Activated CD8-positive, alpha-beta T cell treated with anti-CD3 and anti-CD28 coated beads for 36 hours (primary cell): ENCODE measurements at places on chromosomes 1 and 21.

GRCh38 chr1:154352245-154352580 lies 26.9 kb downstream of the ATP8B2 start:
- DNase-seq: no peak

- DNase-seq: no peak
These were observed 168.5 kb downstream of the ACTL8 start for GRCh38 chr1:17923666-17924065.

GRCh38 chr21:22450507-22450906 lies 1452.3 kb downstream of the NCAM2 start:
- DNase-seq: no peak

GRCh38 chr21:26819740-26820324 lies 25.4 kb downstream of the ADAMTS1 start:
- no peak for DNase-seq

- no peak for DNase-seq
These were observed 30.2 kb downstream of the PLA2G4A start for GRCh38 chr1:186858923-186859322.

GRCh38 chr1:32241001-32241763 lies 5.8 kb upstream of the FAM167B start:
- peak; percentile 66 for DNase-seq

GRCh38 chr1:79042117-79042516 lies 35.6 kb upstream of the ADGRL4 start:
- DNase-seq: no peak

DNA sequence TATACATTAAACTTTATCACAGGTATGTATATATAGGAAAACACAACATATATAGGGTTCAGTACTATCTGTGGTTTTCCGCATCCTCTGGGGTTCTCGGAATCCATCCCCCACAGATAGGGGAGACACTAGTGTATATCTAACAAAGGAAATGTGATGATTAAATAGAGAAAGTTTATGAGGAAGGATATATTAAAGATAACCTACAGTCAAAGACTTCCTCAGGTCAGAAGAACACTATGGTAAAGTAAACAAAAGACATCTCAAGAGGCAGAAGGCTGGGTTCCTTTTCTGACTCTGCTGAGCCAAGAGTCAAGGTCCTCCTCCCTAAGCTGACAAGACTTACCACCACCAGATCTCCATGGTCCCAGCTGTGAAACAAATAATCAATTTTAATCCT lies 12.1 kb downstream of the USP24 start:
- peak; percentile 32 for DNase-seq

GRCh38 chr1:151222130-151222529 lies 23.8 kb downstream of the PIP5K1A start:
- no peak for DNase-seq

DNA sequence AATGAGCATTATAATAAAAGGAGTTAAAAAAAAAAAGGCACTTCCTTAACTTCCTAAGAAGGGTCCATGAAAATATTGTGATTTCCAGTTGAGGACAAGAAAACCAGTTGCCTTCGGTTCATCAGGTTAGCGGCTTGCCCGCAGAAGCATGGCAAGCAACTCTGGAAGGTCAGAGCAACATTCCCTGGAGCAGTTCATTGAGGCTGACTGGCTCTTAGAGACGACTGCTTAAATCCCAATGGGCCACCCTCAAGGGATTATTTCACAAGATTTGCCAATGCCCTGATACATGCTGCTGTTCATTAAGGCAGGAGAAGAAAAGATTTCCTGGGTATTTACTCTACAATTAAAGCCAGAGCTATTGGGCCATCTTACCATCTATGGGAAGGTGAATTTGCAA lies 29.0 kb upstream of the CASQ2 start:
- DNase-seq: no peak

- DNase-seq: no peak
These were observed 16.4 kb downstream of the ARHGEF2 start for GRCh38 chr1:155961937-155962336.

GRCh38 chr21:41369920-41370839 lies 8.4 kb downstream of the MX2 start:
- DNase-seq: peak; percentile 64

- no peak for DNase-seq
These were observed 8.7 kb upstream of the SNAPIN start for GRCh38 chr1:153649863-153650235.

DNA sequence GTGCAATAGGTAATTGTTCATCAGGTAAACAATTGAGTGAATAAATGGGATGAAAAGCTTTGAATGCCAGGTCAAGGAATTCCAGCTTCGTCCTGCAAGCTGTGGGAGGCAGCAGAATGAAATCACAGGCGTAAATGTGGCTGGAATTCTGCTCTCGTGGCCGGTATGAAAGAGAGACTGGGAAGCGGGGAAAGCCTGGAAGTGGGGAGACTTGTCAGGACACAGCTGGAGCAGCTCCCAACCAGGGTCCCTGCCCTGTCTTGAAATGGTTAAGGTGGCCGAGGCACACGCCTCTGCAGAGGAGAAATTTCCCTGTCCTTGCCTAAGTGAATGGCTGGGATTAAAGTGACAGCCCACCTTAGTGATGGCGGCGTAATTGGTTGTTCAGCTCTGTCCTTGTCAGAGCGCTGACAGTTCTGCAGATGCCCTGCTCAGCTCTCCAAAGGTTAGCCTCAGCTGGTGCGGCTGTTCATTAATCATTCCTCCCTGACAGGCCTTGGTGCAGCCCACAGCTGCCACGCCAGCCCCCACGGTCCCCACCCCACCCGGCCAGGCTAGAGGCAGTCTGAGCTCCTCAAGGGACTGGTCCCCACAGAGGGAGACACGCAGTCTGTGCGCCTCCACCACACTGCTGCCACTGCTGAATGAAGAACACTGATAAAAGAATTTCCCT lies 398.3 kb upstream of the POU3F1 start:
- DNase-seq: no peak

DNA sequence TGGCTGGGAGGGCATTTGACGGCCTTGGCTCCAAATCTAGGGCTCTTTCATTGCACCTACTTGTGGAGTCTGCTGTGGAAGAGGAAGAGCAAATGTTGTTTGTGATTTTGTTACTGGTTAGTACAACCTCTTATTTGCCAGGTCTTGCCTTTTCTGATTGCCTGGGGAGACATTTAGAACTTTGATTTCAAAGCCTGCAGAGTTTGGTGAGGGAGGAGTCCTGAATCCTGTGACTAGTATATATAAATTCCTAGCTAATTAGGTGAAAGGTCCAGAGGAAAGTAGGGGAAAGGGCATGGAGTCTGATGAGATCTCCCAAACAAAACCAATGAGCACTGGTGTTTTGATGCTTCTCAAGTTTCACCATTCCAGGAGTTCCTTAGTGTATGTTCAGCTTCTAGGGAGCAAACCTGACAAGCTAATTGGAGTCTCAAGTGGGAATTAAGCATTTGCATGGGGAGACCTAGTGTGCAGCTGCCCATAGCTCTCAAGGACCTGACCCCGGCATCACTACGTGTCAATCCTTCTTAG lies 5.1 kb upstream of the HMGCS2 start:
- DNase-seq: no peak

- peak; percentile 46 for DNase-seq
These were observed 61.1 kb downstream of the TOMM20 start for GRCh38 chr1:235067396-235068157.

GRCh38 chr1:101073836-101074235 lies 48.3 kb upstream of the DPH5 start:
- no peak for DNase-seq

- no peak for DNase-seq
These were observed 26.2 kb downstream of the TP73 start for GRCh38 chr1:3678361-3679097.

DNA sequence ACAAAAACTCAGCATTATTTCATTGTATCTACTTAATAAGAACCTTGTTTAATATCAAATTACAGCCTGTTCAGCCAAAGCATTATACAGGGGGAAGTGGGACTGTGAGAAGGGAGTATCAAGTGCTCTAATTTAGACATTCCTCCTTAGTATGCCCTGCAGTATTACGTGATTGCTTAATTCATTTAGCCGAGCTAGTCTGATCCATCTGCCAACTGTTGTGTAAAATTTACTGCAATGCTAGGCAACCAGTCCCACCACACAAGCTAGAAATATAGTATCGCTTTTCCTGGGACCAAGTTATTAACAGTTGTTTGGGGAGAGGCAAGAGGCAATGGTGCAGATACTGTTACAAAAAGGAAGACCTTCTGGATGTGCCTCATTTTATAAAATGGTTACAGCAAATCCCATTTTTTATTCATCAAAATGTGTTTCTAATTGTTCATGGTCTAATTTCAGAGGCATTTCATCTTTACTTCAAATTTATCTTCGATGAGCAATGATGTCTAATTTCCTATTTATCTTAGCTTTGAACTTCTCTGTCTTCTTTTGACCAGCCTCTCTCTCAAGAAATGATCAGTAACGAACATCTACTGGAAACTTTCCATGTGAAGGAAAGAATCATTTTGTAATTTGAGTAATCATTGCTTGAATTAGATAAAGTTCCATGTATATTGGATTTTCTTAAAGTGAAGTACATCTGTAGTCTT lies 283.3 kb downstream of the DUSP10 start:
- DNase-seq: no peak

DNA sequence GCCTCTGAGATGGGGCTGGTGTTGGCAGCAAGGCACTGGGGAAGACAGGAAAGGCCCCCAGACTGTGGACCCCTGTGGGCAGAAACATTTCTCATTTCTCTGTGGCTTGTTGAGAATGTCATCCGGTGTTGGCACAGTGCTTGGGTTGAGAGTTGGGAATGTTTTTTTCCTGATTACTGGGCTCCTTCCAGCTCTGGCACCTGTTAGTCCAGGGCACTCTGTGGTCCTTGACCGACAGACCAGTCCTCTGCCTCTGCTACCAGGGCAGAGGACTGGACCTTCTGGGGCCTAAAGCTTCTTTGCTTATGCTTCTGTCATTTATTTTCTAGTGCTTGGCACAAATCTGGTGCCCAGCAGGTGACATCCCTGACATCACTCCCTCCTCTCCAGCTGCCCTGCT lies 4.8 kb upstream of the SPRR5 start:
- no peak for DNase-seq

- DNase-seq: no peak
These were observed 22.8 kb upstream of the CSF1 start for GRCh38 chr1:109887884-109888283.

DNA sequence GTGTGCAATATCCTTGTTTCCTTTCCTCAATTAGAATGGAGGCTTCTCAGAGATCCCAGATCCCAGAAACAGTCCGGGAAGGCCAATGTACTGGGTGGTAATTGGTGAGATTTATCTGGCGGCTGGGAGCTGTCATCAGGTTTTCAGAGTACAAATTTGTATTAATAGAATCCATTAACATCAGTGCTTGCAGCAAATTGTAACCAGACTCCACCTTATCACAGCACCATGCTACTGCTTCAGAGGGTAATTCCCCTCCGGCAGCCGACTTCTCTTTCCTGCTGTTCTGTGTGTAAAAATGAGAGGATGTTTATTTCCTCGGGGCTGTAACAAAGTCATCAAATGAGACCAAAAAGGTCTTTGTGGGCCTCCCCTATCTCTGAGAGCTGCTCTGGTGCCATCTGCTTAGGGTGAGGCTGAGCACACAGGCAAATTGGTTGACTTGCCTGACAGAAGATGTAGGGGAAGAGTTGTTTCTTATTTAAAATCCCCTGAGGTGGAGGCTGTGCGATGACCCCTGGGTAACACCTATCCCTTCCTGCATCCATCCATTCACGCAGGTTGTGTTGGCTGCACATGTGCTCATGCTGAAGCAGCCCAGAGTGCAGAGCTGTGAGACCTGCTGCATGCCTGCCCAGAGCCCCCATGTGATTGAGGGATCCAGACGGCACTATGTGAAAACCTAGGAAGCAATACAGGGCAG lies 19.2 kb downstream of the NFASC start:
- DNase-seq: no peak

DNA sequence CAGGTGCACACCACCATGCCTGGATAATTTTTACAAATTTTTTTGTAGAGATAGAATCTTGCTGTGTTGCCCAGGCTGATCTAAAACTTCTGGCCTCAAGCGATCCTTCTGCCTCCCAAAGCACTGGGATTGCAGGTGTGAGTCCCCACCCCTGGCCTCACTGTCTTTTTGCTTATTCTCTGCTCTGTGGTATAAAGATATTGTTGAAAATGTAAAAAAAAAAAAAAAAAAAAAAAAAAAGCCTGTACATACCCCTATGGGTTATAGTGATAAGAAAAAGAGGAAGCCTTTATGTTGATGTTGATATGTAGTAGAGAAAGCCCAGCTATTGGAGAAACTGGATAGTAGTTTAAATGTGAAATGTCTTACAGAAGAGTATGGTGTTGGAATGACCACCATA lies 125.8 kb downstream of the XPR1 start:
- DNase-seq: no peak

GRCh38 chr1:24996983-24997893 lies 67.2 kb upstream of the RUNX3 start:
- peak; percentile 99 for DNase-seq

DNA sequence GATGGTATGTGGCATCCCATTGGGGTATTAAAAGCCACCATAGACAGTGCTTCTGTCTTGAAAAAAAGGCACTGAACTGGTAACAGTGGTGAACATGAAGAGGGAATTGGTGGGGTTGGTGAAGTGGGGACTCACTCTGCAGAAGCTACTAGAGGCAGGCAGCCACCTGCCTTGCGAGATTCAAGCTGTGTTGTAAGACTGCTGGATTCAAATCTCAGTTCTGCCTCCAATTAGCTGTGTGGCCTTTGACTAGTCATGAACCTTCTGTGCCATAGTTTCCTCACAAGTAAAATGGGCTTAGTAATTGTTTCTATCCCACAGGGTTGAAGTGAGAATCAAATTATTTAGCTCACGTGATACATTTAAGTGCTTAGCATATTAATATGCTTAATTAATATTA lies 16.6 kb upstream of the ELOA start:
- DNase-seq: no peak

GRCh38 chr1:178442925-178443324 lies 53.8 kb downstream of the CLEC20A start:
- DNase-seq: no peak

DNA sequence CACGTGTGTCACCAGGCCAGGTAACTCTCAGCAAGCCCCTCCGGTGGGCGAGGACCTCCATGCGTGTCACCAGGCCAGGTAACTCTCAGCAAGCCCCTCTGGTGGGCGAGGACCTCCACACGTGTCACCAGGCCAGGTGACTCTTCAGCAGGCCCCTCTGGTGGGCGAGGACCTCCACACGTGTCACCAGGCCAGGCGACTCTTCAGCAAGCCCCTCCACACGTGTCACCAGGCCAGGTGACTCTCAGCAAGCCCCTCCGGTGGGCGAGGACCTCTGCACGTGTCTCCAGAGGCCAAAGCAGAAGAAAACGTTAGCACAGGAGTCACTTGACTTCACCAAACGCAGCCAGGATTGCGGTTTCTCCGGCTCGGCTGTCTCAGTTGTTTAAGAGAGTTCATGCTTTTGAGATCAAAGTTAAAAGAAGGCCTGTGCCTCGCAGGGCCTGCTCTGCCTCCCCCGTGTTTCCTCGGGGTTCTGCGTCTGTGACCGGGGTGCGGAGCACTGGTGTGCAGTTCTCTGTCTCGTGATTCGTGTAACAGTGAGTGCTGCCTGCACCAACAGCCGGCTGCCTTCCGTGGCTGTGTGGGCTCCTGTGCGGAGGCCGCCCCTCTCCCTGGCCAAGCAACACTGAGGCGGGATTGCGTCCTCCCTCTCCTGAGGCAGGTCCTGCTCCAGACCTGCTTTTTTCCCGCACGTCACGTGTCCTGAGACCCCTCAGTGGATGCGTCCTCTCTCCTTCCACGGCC lies 56.6 kb downstream of the PRKCZ start:
- DNase-seq: no peak
